Left renal pelvis (tissue), 4 donors: ENCODE measurements at places on chromosomes 6 and 20. TPM values are rescaled to one million over a fixed set of nuclear protein-coding genes. Genes with fewer than 3 reads are reported as not detected.
A peak's percentile ranks its signal among the peaks of the same experiment; 100 is the strongest.

The CCM2L gene
- polyA plus RNA-seq = 6.4 TPM

The RNF217 gene
- 15.2 TPM for polyA plus RNA-seq

The PDCD2 gene
- 76.3 TPM for polyA plus RNA-seq

The BTN3A1 gene
- polyA plus RNA-seq = 29.1 TPM

The HRH3 gene
- polyA plus RNA-seq = not detected

DNA sequence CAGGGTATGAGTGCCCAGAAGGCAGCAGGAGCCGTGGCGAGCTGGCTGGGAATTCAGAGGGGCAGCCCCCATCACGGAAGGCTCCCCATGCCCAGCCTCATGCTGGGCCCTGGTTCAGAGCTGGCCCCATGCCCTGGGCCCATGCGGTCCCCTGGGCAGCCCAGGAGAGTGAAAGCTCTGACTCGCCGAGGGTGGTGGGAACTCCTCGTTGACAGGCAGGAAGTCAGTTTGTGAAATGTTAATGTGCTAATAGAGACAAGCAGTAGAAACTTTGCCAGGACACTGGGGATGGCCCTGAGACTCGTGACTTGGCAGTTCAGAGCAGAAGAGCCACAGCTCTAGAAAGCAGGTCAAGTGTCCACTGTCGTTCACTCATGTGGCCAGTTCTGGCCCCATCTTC is 353.0 kb downstream of the TAF4 start:
- no peak for DNase-seq

GRCh38 chr20:31594558-31595379 is 10.3 kb upstream of the ID1 start:
- DNase-seq = no peak

DNA sequence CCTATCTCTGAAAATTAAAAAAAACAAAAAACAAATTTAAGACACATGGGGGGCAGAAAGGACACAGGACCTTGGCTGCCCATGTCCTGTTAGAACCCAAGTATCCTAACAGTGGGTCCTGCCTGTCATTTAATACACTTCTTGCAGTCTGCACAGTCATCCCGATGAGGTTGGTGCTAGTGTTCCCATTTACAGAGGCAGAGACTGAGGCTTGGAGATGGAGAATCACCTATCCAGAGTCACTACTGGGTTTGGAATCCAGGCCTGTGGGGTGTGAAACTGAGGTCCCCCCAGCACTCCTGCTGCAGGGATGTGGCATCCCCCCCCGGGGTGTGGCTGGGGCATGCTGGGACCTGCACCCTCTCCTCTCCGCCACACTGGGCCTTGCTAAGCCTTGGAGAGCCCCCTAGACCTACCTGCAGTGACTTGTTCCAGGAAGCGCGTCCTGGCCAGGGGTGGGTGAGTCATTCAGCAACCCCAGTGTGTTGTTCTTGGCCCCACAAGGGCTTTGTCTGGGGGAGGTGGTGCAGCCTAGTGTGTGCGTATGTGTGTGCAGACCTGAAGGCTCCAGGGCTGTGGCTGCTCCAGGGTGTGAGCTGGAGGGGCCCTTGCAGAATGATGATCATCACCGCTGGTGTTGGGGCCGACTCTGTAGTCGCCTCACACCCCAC is 49.7 kb downstream of the BCAS4 start:
- DNase-seq = no peak

DNA sequence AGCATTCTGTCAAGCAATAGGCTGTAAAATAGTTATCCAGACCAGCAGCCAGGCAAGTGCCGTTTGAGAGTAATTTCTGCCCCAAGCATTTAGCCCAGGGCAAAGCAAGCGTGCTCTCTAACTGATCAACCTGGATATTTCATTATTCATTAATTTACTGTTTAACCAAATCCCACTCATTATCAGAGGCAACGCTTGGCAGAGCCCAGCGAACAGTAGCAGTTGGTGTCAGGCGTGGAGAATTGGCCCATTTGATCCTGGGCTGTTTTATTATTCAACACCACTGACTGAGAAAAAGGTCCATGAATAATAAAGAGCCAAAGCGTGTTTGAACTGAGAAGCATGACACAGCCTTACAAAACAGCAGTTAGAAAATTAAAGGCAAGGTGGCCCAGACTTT is 35.3 kb downstream of the TFAP2B start:
- no peak for DNase-seq

- no peak for DNase-seq
Measured at GRCh38 chr20:60137657-60138245, 179.5 kb downstream of the CDH26 start.

DNA sequence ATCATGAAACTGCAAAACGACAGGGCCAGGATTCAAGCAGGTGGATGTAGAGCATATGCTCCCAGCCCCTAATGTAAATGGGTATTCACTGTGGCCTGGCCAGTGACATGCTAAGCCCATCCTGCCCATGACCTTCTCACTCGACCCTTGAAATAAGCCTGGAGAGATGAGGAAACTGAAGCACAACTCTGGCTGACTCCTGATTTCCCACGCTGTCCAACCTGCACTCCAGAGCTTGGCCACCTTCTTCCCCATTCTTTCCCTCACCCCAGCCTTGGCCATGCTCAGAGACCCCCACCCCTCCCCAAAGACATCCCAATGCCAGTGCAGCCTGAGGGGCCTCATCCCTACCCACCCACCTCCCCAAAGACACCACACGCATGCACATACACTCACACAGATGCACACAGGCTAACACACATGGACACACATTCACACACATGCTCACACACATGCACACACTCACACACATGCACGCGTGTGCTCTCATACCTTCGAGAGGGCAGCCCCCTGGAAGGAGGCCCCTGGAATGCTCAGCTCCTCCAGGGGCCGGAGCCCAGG is 12.4 kb downstream of the TFEB start:
- DNase-seq = no peak

DNA sequence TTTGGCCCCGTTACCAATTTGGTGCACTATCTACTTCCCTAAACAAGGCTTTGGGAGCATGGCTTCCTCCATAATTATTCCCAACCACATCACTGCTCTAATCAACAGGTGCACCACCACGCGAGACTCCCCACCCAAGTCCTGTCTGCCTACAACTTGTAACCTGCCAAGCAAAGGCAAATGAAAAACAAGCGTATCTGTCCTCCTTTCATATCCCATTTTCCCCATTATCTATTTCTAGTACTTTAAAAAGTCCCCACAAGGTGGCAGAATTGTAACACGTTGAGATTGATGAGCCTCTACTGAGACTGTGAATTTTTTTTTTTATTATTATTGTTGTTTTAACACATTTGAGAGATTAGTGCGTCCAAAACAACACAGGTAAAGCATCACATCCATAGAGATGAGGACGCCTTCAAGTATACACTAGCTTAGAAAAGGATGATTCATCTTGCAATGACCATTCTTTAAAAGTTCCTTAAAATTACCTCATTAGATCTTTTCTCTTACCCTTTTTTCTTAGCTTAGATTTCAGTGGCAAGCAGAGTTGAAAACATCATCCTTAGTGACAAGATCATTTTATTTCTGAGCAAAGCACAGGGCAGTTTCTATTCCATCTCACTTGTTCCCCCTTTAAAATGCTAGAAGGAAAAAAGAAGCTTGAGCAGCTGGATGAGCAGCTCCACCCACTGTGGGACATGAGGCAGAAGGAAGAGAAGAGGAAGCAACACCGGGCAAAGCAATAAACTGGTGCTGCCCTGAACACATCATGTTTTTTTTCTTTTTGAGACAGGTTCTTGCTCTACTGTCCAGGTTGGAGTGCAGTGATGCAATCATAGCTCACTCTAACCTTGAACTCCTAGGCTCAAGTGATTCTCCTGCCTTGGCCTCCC is 210.8 kb downstream of the ARHGAP18 start:
- DNase-seq = peak; percentile 55

GRCh38 chr6:99384507-99384906 is 9.5 kb downstream of the COQ3 start:
- DNase-seq = no peak

DNA sequence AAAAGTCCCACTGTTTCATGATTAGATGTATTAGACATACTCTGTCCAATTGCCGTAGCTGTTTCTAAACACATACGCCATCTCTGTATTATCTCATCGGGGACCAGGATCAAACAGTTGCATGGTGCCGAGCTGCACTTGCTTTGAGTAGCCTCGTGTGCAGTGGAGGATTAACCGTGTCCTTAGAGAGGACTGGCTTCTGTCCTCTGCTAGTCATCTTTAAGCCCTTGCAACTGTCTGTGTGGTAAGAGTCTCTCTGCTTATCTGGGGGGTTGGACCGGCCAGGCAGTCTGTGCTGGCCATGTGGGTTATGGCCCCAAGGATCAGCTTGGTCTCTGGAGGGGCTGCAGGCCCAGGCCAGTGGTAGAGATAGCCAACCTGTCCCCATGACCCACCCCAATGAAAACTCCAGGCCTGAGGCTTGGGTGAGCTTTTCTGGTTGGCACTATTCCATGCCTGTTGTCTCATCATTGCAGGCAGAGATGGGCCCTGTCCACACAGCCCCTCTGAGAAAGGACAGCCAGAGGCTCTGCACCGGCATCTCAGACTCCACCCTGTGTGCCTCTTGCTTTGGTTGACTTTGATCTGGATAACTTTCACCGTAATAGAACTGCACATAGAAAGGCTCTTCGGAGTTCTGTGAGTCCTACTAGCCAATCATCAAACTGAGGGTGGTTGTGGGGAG is 137.3 kb upstream of the SNX9 start:
- no peak for DNase-seq

DNA sequence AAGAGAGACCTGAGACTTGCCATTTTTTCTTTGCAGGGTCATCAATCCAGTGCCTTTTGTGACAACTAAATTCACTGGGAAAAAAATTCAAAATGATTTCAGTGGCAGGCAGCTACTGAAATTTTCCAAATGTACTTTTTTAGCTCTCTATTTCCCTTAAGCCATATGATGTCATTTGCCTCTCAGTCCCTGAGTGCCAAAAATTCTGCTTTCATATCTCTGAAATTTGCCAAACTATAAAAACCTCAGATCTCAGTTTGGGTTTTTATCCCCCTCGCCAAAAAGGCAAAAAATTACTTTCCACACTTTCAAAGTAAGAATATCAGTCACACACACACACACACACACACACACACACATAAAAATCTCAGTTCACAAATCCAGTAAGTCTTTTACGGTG is 651.3 kb upstream of the ARID1B start:
- DNase-seq = no peak

DNA sequence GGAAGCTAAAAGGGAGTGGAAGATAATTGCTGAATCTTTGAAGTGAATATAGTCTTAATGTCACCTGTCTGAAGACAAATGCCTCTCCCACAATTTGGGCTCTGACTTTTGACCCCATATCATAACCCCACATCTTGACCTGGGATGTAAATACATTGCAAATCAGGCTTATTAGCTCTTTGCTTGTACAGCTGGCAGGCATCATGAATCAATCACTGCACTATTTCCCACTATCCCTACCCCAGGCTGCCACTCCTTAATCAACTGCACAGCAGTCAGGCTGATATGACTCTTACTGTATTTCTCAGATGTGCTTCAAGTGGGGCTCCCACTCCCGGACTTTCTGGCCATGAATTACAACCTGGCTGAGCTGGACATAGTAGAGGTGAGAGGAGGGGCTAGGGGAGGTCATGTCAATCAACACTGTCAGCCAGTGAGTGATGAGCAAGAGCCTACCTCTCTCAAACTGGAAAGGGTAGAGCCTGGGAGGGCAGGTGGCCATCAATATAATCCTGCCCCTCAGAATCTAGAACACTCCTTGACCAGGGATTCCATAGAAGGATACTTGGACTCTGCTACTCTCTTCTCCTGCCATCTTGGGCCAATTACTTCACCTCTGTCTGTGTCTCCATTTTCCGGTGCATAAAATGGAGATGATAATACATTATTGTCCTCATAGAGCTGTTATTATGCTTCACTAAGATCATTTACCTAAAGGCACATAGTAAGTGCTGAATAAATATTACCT is 10.5 kb upstream of the BPIFB3 start:
- no peak for DNase-seq

GRCh38 chr20:58706975-58707681 is 14.5 kb downstream of the NPEPL1 start:
- no peak for DNase-seq

DNA sequence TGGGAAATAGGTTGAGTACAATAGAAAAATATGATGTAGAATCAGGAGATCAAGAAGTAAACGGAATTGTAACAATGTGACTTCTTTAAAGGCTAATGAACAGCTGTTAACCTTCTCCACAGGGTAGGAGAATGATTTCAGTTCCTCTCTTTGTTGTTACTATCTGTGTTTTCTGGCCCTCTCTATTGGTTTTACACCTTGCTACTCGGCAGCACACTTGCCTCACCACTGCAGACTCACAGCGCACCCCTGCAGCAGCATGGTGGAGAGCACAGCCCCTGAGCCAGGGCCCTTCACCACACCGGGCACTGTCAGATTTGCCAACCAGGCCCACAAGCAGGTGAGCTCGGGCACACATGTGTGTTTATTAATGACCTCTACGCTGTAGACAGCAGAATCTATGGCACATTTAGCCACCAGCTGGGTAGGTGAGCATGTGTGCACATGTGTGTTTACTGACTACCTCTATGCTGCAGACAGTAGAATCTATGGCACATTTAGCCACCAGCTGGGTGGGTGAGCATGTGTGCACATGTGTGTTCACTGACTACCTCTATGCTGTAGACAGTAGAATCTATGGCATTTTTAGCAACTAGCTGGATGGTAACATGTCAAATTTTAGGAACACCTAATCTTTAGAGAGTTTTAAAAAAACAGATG is 16.8 kb downstream of the SFT2D1 start:
- DNase-seq = no peak

- DNase-seq = no peak
Measured at GRCh38 chr6:142860498-142860897, 84.5 kb downstream of the HIVEP2 start.
